ENCODE measurements at places on chromosomes 6 and 20.

- no peak for DNase-seq
Observed at GRCh38 chr20:48736636-48737035, 91.2 kb downstream of the PREX1 start.

- peak; percentile 79 for DNase-seq
Observed at GRCh38 chr20:5919626-5920544, 30.4 kb downstream of the TRMT6 start.

DNA sequence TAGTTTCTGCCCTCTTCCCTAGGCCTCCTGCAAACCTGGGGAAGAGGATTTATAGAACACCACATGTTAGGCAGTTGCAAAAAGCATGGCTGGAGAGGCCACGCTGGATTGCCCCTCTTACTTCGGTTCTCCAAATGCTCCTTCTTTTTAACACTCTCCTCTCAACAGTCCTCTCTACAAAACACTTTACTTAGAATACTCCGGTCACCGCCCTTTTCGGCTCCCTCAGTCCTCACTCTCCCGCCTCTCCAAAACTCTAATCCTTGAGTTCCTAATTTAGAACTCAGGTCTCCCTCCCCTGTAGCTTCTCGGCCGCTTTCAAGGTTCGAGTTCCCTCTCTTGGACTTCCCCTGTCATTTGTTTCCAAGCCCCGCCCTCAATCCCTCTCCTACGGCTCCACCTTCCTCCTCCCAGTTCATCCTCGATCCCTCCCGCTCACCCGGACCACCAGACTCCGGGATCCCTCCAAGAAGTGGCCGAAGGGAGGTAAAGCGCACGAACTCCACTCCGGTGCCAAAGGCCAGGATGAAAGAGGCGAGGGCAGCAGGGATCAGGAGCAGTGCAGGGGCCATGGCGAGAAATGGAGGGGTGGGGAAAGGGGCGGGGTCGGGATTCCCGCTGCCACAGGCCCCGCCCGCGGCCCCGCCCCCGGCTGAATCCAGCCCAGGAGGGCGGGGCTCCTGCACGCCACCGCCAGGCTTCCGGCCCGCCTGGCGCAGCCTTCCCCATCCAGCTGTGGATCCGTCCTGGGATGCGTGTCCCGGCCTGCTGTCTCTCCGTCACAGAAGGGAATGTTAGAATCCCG is at the start of gene NRM:
TSS of gene NRM (minus strand) at position 582 of the 805 bp plus-strand sequence. CDS start at position 572, 10 bp downstream.
- peak; percentile 95 for DNase-seq

- DNase-seq = no peak
Observed at GRCh38 chr20:47330933-47331708, 25.4 kb downstream of the ZMYND8 start.

- DNase-seq = no peak
Observed at GRCh38 chr6:7580927-7581618, 8.9 kb upstream of the SNRNP48 start.

DNA sequence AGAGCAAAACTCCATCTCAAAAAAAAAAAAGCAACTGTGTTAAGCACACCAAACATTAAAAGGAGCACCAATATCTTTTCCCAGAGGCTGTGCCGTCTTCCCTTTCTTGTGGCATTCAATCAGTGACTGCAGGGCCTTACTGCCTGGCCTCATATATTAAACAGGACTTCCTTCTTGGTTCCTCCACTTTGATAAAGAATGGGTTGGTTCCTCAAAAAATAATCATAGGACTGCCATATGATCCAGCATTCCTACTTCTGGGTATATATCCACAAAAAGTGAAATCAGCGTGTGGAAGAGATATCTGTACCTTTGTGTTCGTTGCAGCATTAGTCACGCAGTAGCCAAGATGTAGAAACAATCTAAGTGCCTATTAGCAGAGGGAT is 40.3 kb upstream of the GFOD1 start:
- DNase-seq = no peak

- no peak for DNase-seq
Observed at GRCh38 chr20:62133051-62133845, 9.9 kb downstream of the PSMA7 start.

DNA sequence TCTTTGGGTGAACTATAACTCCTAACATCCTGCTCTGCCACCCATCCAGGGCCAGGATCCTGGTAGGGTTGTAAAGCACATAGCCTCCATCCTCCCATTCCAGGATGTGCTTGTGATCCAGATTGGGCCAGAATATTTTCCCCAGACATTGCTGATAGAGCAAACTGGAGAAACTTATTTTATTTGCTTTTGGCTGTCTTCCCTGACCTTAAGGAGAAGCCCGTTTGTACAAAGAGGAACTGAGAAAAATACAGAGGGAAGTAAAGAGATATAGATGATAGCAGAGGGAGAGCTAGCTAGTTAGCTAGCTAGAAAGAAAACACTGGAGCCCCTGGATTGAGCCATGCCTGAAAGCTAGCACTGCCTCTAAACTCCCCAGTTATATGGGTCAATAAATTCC is 9.0 kb upstream of the HDAC2 start:
- DNase-seq = no peak

GRCh38 chr20:47748823-47749222 is 36.5 kb downstream of the SULF2 start:
- DNase-seq = no peak

DNA sequence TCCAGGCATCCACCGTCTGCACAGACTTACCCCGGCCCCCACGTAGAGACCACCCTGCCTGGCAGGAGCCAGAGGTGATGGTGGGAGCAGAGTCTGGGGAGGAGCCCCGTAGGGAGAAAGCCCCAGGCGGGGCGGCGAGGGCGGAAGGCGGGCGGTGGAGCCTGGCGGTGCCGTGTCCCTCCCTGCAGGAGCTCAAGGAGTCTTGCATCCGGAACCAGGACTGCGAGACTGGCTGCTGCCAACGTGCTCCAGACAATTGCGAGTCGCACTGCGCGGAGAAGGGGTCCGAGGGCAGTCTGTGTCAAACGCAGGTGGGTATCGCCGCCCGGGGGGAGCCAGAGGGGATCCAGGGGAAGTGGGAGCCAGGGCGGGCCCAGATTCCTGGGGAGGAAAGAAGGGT is 6.0 kb downstream of the CLPSL1 start:
- no peak for DNase-seq

GRCh38 chr6:38906582-38906981 is 142.0 kb upstream of the GLP1R start:
- DNase-seq = no peak

DNA sequence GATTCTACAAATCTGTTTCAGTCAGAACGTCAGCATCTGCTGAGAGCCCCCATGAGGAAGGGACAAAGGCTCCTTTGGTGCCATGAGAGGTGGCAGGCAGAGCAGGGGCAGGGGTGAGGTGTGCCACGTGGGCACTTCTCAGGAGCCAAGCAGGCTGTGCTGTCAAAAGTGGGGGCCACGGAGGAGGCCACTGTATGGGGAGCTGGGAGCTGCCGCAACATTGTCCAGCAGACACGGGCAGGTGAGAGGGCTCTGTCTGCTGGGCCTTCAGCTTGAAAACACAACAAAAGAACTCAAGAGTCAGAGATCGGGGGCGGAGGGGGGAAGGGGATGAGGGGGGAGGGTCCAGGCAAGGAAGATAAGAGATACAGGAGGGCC is 21.6 kb upstream of the FOXP4 start:
- DNase-seq = no peak

- peak; percentile 60 for DNase-seq
Observed at GRCh38 chr6:2581611-2582010, 169.1 kb downstream of the MYLK4 start.

DNA sequence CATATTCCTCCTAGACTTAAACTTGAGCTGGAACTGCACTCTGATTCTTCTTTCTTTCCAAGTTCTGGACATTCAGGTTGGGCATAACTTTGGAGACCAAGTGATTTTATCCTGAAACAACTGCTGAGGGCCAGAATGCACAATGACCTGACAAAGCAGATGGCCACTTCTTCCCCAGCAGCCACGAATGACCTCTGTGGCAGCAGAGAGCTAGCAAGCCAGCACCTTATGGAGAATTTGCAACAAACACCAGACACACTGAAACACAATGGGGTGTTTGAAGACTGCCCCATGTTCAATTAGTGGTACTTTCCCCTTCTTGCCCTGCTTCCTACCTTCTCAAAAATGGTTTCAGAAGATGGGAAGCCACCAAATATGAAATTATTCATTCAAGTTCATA is 4.2 kb upstream of the TENT5A start:
- DNase-seq = no peak

DNA sequence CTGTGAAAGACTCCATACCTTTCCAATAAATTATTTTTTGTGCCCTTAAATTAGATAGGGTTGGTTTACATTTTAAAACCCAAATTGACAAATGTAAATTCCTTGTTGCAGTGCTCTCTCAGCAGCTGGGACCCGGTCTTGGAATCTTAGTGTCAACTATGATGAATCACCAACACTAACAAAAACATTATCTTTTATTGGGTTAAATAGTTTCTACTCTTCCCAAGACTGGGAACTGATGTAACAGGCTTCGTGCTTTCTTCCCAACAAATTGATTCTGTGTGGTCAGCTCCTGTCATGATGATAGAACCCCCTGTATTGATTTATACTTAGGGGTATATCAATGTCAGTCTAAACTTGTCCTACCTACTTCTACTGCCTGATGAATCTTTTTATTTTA is 23.2 kb upstream of the AHI1 start:
- DNase-seq = no peak

DNA sequence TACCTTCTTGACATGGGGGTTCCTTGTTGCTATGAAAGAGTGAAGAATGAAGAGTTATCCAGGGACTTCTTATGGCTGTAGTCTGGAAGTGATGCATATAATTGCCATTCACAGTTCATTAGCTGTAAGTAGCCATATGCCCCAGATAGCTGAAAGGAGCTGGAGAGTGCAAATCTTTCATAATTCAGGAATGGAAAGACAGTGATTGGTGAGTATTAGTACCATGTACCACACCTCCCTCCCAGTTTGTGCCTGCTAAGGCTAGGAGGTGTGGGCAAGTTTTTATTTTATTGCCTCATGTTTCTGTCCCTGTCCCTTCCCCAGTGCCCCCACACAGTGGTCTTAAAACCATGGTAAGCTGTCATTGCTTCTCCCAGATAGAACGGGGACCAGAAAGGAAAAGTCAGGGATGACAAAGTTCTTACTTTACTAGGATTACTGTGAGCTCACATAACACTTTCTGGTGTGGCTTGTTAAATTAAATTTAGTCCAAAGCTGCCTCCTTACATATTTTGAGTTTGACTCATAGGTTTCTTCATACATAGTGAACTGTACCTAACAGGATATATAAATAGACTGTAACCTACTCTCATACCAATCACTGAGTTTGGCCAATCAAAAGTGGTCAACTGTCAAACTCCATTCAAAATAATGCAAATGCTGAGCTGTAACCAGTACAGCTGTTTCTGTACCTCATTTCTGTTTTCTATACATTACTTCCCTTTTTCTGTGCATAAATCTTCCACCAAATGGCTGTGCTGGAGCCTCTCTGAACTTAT is 119.4 kb downstream of the RFPL4B start:
- DNase-seq = no peak

DNA sequence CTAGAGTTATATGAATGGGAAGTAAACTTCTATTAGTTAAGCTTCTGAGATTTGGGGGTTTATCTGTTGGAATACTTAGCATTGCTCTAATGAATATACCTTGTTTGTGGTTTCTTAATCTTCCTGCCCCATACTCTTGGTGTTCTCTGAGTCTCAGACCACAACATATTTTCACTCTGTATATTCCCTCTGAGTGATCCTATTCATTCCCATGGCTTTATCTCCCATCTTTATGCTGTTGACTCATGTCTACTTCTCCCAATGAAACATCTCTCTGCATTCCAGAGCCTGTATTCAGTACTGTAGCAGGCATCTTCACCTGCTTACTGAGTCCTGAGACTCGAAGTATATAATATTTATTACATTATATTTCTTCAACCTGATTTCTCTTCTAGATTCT is 283.7 kb upstream of the MAP3K7 start:
- DNase-seq = no peak

DNA sequence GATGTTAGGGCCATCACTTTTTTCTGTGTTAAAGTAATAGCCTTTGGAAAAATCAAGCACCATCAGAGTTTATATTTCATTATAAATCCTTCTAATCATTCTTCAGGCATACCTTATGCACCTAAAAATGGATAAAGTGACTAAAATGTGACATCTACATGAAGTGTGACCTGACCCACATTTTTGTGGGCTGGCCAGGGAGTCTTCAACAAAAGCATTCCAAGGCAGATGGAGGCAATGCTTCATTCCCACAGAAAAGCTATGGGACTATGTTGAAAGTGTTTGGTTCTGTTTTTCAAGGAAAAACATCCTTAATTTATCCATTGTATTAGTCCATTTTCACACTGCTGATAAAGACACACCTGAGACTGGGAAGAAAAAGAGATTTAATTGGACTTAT is 58.8 kb upstream of the LTV1 start:
- no peak for DNase-seq

DNA sequence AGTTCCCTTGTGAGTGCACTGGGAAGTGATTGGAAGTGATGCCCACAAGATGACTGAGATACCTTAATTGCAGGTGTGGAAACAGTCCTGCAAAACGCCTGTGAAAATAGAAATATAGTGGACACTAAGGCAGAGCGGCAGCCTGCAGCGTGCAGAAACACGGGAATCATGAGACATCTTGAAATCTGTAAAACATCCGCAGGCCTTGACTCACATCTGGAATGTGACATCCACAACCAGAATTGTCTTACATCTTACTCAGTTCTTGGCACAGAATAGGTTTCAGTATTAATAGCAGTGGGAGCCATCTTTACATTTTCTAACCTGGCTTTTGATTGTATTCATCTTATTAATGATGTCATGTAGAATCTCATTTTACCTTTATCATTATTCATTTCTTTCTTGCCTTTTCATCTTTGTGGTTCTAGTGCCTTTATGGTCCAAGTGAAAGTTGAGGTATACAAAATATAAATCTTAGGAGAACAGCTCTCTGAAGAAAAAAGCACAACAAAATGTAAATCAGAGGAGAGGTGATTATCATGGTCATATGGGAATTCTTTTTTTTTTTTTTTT is 44.6 kb downstream of the CDYL start:
- DNase-seq = no peak

DNA sequence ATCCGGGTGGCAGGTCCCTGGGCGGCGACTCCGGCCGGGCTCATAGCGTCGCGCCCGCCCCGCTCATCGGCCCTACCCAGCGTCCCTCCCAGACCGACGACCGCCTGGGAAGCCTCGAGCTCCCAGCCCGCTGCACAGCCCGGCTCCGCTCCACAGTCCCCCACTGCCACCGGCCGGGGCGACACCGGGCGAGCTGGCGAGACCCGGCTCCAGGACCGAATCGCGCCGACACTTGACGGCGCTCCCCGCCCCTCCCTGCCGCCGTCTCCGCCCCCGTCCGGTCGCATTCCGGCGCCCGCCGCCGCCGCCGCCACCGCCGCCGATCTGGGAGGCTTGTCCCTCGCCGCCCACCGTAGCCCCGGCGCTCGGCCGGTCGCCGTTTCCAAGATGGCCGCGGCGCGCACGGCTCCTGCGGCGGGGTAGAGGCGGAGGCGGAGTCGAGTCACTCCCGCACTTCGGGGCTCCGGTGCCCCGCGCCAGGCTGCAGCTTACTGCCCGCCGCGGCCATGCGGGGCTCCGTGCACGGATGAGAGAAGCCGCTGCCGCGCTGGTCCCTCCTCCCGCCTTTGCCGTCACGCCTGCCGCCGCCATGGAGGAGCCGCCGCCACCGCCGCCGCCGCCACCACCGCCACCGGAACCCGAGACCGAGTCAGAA is at the start of gene MAP3K4:
TSS of gene MAP3K4 (plus strand) at position 364 of the 655 bp plus-strand sequence. CDS start at position 527, 163 bp downstream.
- DNase-seq = peak; percentile 87

Data from mesendoderm (in vitro differentiated cells).